DMS79 treated with DMSO at 0.1 percent for 48 hours (cell line): ENCODE measurements at places on chromosomes 6 and 20.

DNA sequence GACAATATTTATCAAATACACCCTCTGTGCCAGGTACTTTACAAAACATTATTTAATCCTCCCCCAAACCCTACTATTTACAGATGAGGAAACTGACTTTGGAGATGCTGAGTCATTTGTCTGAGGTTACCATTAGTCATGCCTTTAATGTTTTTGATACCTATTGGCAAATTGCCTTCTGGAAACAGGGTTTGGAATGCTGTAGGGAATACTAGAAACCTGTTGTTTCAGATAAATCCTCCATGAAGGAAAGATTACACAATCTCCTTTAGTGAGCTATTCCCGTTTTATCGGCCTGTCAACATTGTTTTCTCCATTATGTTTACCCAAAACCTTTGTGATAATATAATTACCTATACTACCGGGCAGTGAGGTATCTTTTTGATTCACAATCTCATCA lies 93.6 kb upstream of the ADGRF1 start:
- no peak for DNase-seq

- no peak for DNase-seq
Observed at GRCh38 chr20:10007747-10008146, 27.0 kb upstream of the ANKEF1 start.

GRCh38 chr20:48766205-48766604 lies 61.6 kb downstream of the PREX1 start:
- DNase-seq: no peak

- DNase-seq: no peak
Observed at GRCh38 chr6:80226699-80227098, 120.2 kb downstream of the BCKDHB start.

GRCh38 chr6:159084493-159085091 lies 39.8 kb upstream of the TAGAP start:
- DNase-seq: no peak

DNA sequence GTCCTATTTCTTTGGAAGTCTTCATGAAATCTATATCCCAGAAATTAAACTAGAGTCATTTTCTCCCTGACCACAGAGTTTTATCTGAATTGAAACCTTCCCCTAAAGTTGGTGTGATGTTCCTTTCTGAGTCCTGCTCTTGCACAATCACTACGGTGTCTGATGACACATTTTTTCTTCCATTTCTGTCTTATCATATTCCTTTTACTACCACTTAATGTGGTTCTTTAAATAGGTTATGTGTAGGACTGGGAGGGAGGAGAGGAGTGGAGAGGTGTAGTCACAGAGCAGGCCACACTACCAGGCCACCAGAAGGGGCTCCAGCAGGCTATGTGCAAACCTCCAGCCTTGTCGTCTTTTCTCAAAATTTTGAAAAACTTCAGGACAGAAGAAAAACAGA lies 39.7 kb upstream of the ATXN1 start:
- DNase-seq: no peak

DNA sequence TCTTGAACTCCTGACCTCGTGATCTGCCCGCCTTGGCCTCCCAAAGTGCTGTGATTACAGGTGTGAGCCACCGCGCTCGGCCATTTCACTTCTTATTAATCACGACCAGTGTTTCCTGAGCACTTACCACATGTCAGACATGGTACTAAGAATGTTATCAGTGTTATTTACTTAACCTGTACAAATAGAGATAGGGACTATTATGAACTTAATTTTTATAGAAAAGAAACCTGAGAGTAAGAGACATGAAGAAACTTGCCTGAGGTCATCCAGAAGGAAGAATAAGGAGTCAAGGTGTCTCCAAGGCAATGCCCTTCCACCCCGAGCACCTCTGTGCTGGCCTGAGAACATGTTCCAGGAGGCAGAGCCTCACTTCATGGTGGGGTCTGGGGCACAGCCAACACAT lies 29.3 kb upstream of the EZR start:
- DNase-seq: no peak

DNA sequence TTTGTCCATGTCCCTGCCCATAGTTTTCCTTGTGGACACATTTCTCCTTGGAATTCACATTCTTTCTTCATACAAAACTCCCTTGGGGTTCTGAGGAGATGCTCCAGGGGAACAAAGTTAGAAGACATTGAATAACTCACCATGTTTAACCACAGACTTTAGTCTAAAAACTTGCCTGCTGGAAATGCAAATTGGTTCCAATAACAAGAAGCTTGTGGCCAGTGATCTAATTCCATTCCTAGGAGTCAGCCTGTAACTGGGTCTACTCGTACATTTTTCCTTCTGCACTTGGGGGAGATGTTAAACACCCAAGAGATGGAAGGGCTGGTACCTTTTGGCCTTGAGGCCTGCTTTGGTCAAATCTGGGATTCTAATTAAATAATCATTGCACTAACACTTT lies 60.2 kb downstream of the SCML4 start:
- no peak for DNase-seq
